ENCODE measurements at places on chromosomes 2 and 18.

- DNase-seq: no peak
Measured at GRCh38 chr18:24189007-24189528, 50.2 kb downstream of the CABYR start.

- no peak for DNase-seq
Measured at GRCh38 chr2:17763641-17764333, 9.8 kb downstream of the GEN1 start.

DNA sequence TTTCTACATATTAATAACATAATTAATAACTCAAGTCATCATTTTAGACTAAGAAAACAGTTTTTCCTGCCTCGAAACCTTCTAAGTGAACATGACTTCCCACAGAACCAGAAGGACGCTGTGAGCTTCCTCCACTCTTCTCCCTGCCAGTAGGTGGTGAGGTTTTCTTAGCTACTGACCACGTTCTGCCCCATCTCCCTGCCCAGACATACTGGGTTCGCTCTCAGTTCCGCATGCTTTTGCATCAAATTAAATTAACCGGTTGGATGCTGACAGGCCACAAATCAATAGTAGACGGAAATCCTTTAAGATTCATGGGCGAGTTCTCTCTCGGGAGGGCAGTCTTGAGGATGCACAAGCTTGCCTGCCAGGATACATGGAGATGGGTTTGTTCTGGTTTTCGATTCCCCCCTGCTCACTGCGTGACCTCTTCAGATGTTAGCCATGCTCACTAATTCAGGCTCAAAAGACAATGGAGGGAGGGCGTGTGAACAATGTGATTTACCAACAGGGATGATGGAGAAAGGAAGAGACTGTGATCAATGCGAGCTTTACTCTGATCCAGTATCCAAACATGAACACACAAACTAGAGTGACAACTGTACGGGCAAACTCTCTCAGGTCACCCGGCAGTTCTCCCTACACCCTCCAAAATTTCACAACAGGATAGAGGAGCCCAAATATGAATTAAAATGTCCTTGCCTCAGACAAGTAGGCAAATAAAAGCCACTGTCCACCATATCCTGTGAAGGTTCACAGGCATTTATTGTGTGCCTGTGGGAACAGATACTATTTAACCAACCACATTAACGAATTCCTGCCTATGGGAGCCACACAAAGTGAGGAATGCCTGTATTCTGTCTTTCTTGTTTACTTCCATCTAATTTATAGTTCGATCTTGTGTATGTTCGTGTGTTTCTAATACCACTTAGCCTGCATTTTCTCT, 375.7 kb downstream of the EIPR1 start:
- DNase-seq: no peak

GRCh38 chr2:108813732-108814131, 27.2 kb downstream of the CCDC138 start:
- no peak for DNase-seq

DNA sequence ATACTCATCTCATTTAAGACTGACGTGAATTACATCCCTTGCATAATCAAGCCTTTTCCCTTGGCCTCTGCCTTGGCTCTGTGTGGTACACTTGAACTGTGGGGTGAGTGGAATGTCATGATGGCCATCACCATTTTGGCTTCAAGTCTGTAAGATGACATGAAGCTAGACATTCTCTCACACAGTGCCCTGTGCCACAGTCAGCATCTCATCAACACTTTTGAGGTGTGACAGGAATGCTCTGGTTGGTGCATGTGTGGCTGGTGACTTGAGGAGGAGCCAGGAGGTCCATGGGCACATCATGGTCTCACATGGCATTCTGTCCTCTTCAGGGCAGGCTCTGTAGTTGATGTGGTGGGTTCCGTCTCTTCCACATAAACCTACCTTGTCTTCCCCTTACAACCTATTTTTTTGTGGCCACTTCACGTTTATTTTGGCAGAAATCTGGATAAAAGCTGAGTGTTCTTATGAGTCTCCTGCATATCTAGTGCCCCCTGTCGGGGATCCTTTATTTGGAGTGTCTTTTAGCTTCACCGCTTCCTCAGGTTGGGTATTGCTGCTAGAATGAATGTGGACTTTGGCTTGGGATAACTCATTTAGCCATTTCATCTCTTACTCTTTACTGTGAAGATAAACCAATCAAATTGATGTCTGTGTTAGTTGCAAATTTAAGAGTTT, 28.1 kb downstream of the MAP4K4 start:
- no peak for DNase-seq

DNA sequence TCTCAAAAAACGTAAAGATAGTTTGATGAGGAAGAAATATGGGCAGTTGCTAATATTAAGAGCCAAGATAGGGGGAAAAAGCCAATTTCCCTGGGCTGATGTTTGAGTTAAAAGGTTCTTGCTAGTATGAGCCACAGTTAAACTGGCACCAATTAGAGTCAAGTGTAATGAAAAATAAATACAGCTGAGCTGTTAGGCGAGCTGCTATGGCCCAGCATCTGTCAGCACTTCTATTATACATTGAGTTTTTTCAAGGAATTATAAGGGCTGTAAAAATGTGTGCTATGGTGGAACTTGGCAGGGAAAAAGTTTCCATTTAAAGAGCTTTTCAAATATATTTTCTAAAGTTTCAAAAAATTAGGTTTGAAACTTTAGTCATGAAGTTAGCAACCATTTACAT, 279.6 kb downstream of the CYRIA start:
- no peak for DNase-seq

- no peak for DNase-seq
Measured at GRCh38 chr2:35463805-35464596, 891.6 kb upstream of the CRIM1 start.

DNA sequence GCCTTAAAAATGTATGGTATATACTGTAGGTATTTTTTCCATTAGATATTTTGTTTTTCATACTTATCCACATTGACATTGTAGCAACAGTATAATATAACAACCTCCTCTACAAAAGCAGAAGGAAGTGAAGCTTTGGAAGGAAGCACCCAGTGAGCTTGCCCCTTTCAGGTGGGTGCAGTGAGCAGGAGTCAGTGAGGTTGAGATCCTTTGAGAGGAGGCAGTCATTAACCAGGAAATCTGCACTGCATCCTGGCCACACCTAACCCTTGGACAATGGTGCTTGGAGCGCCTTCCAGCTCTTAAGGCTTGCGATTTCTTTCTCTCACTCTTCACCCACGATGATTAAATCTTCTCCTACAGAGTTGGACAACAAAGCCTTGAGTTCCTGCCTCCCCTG, 13.9 kb downstream of the IL37 start:
- DNase-seq: no peak

DNA sequence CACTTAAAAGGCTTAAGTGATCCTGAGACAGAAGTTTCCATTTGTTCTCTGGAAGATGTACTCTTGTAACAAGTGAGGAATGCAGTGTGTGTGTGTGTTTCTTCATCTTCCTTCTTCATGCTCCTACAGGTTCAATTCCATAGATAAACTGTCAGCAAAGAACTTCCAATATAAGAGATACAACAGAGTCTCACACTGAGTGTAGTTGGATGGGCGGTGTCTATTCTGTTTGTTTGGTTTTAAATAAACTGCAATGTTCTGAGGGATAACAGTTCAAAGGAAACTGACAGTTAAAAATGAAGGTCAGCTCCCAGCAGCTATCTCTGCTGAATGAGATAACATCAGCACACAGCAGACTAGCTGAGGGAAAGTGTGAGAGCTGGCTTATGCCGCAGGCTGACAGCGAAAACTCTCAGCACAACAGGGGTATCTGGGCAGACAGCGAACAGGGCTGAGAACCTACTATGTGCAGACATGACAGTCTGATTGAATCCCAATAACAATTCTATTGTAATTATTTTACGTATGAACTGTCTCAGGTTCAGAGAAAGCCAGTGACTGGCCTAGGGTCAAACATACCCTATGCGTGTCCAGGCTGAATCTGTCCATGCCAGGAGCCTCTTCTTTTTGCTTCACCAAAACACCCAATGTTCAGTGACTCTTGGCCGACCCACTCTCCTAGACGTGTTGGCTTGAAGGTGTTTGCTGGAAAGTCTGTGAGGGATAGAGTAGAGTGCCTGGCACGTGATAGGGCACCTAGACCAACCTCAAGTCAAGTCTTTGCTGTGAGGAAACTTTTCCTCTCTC, 201.9 kb upstream of the TRIB2 start:
- DNase-seq: no peak

- DNase-seq: no peak
Measured at GRCh38 chr2:58594175-58594574, 353.1 kb upstream of the FANCL start.

GRCh38 chr2:29963972-29964570, 42.7 kb upstream of the ALK start:
- no peak for DNase-seq

DNA sequence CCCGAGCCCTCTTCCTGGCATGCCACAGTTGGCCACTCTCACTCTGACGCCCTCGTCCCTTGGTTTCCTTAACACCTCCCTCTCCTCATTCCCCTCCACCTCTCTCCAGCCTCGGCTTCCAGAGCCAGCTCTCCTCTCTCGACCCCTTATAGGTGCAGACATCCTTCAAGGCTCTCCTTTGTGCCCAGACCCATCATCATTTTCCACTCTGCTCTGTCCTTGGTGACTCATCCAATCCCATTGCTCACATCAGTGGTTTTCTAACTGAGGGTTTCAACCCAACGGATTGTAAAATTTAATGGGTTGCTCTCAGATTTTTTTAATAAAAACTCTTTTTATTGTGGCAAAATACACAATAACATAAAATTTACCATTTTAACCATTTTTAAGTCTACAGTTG, 6.2 kb downstream of the ST8SIA5 start:
- DNase-seq: no peak

DNA sequence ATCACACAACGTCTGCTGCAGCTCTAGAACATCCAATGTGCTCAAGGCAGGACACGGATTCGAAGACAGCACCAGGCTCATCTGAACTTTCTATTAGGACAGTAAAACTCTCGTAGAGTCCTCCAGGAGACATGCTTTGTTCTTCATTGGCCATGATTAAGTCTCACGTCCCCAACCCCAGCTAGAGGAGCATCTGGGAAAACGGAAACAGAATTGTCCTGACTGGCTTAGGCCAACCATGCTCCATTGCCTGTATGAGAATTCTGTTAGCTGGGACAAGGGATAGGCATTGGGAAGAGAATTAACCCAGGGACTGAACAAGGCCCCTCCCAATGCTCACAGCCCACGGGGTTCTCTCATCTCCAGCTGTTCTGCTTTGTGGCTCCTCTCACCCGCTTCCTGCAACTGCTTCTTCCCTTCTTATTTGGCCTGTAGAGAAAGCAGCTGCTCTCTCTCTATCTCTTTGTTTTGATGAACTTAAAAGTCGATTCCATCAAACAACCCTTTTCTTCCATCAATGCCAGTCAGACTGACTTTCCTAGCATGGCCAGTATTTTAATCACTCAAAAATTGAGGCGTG, 75.6 kb downstream of the C1QL2 start:
- no peak for DNase-seq

DNA sequence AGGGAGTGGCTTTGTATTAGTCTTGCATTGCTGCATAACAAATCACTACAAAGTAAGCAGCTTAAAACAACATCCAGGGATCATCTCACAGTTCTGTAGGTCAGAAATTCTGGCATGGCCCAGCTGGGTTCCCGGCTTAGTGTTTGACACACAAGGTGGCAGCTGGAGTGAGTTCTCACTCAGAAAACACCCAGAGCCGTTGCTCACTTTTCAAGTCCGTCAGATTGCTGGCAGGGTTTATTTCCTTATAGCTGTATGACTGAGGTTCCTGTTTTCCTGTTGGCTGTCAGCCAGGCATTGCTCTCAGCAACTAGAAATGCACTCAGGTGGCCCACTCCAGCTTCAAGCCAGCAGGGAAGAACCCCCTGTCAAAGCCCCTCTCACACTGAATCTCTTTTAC, 324.1 kb downstream of the CCDC178 start:
- DNase-seq: no peak

GRCh38 chr2:10191554-10191953, 69.0 kb downstream of the RRM2 start:
- no peak for DNase-seq

DNA sequence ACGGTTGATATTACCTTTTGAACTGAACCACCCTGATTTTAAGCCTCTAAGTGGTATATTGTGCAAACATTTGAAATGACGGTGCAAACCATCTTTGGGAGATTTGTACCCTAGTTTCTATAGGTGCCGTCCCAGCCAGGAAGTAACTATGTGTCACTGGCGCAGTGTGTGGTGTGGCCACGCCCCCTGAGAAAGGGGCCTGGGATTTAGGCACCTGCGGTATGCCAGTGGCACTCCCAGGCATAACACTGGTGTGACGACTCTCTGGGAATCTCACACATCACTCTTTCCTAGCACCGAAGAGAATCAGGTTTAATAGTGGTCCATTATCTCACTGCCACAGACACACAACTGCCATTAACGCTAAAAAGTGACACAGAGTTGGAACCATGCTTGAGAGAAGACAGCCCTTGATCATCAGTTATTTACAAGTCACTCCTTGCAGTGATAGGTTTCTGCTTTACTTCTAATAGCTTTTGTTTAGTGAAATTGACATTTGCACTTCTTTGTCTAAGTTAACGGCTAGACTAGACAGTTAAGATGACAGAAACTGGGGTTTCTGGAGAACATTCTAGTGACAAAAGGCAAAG, 11.1 kb downstream of the AQP4 start:
- no peak for DNase-seq

GRCh38 chr2:3727397-3728045, 24.1 kb downstream of the DCDC2C start:
- no peak for DNase-seq

- no peak for DNase-seq
Measured at GRCh38 chr2:3745920-3746319, 42.5 kb downstream of the DCDC2C start.

GRCh38 chr2:34998741-34999140, 1356.8 kb upstream of the CRIM1 start:
- DNase-seq: no peak

DNA sequence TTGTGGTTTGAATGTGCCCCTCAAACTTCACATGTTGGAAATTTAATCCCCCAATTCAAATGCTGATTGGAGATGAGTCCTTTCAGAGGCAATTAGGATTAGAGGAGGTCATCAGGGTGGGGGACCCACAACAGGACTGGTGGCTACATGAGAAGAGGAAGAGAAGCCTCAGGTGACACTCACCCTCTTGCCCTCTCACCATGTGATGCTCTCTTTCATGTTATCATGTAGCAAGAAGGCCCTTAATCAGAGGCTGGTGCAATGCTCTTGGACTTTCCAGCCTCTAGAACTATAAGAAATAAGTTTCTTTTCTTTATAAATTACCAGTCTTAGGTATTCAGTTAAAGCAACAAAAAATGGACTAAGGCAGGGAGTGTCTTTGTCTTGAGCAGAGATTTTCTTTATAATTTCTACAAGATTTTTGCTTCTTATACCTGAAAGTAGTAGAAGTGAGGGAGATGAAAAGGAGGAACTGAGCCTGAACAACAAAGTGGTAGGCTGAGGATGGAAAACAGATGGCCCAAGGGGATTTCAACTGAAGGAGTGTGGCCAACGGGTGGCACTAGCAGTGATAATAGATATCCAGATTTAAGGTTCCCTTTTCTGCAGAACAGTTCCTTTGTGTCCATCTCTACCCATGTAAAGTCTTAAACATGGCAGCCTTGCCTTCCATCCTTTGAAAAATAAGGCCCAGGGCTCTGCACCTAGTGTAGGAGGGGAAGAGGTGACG, 49.2 kb upstream of the TGIF1 start:
- no peak for DNase-seq
